ENCODE measurements at places on chromosomes 12 and 14. TPM values are rescaled to one million over a fixed set of nuclear protein-coding genes. Genes with fewer than 3 reads are reported as not detected.

MYH6 gene
- 0.11 TPM for total RNA-seq

ADCY4 gene
- total RNA-seq, result 9.0 TPM

ABCC9 gene
- total RNA-seq, result 26.8 TPM

TXNRD1 gene
- 76.8 TPM for total RNA-seq

C12orf60 gene
- 3.7 TPM for total RNA-seq

APPL2 gene
- 61.3 TPM for total RNA-seq

ITGB7 gene
- 0.61 TPM for total RNA-seq

SYCP3 gene
- 0.28 TPM for total RNA-seq

METTL1 gene
- total RNA-seq, result 4.1 TPM

SMIM41 gene
- total RNA-seq, result 0.59 TPM

ERP27 gene
- total RNA-seq, result 0.22 TPM

SVOP gene
- 27.3 TPM for total RNA-seq

DNA sequence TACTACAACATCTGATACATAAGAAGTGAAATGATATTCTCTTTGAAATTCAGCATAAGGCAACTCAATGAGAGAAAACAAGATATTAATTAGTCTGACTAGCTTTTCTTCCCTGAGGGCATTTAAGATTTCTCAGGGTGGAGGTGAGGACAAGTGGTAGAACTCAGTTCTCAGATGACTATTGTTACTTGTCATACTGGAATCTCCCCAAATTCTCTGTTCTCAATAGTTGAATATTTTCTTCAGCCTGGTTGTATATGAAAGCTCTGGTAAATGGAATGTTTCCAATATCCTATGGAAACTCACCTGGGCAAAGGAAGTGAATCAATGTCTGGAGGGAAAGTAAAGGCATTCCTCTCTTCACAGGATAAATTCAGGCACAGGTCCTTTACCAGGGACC lies 18.2 kb upstream of the ITGA5 start:
- H3K4me1 ChIP-seq, result peaks cover 2% of the 10 kb centered on the region
- no peaks in the 10 kb centered on the region for H3K27me3 ChIP-seq
- H3K36me3 ChIP-seq, result no peaks in the 10 kb centered on the region
- no peak overlapping the region for H3K4me3 ChIP-seq

GRCh38 chr14:74784634-74785033 lies 21.5 kb downstream of the YLPM1 start:
- peaks cover 38% of the 10 kb centered on the region for H3K36me3 ChIP-seq
- no peaks in the 10 kb centered on the region for H3K4me1 ChIP-seq
- no peak for DNase-seq
- H3K27ac ChIP-seq, result no peak overlapping the region
- H3K27me3 ChIP-seq, result no peaks in the 10 kb centered on the region
- no peak overlapping the region for H3K4me3 ChIP-seq

DNA sequence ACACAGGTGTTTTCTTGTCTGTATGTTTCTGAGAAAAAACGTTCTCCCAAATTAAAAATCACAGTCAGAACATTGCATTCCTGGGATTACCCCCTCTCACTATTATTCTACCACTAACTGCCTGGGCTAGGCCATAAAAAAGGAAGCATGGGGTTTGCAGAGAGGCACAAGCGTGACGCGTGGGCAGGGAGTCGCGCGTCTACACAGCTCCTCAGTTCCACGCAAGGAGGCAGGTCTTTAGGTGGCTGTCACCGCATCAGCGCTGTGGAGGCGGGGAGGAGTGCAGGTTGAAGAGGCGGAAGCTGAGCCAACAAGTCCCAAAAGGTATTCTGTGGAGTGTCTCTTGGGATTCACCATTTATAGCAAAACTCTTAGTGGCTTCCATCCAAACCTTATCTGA lies 109.9 kb downstream of the RIMBP2 start:
- H3K27ac ChIP-seq, result no peak overlapping the region
- H3K27me3 ChIP-seq, result no peaks in the 10 kb centered on the region
- peak; percentile 65 for DNase-seq
- no peaks in the 10 kb centered on the region for H3K4me1 ChIP-seq
- no peak overlapping the region for H3K4me3 ChIP-seq
- H3K36me3 ChIP-seq, result peaks cover 5% of the 10 kb centered on the region

- no peak overlapping the region for H3K27ac ChIP-seq
- H3K27me3 ChIP-seq, result no peaks in the 10 kb centered on the region
- no peaks in the 10 kb centered on the region for H3K4me1 ChIP-seq
- H3K4me3 ChIP-seq, result no peak overlapping the region
Observed at GRCh38 chr14:35438910-35439713, 34.6 kb upstream of the NFKBIA start.

DNA sequence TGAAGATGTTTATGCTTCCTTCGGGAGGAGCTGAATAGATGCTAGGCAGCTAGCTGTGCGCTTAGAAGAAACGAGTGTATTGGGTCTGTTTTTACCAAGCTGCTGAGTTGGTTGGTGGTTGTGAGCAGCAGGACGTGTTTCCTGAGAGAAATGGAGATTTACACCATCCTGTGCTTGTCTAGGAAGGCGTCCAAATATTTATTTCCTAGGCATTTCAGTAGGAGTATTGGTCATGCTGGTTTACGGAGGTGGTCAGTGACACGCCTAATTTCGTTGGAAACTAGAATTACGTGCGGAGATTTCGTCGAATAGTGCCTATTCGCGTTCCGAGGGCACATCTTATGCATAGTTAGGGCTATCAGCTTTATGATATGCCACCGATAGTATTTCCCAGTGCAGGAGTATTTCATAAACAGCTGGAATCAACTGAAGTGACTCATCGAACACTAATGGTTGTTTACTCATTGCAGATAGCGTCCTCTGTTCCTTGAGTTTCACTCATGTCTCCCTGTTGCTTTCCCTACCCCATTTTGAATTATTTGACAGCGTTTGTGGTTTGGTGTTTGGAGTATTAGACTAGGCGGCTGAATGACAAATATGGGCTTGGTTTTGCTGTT lies 780 bp downstream of the TBC1D15 start:
- peaks cover 4% of the 10 kb centered on the region for H3K36me3 ChIP-seq
- peak overlapping the region; percentile 97 for H3K4me3 ChIP-seq
- peaks cover 8% of the 10 kb centered on the region for H3K4me1 ChIP-seq
- H3K27ac ChIP-seq, result peak overlapping the region; percentile 97

DNA sequence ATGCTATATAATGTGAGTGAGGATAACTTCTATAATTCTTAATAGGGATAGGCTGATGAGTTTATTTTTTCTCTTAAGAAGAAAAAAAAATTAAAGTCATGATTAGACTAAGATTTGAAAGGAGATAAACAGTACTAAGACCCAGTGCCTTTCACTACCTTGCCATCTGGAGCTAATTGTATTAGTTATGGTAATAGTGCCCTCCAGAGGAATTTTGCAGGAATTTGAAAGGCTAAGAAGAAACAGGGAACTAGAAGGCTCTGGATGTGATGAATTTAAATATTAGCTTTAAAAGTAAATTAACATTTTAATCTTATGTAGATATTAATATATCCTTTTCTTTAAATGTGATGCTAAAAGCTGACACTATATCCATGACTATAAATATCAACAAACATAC lies 36.6 kb upstream of the PIK3C2G start:
- no peak overlapping the region for H3K4me3 ChIP-seq
- H3K27me3 ChIP-seq, result no peaks in the 10 kb centered on the region
- DNase-seq, result peak; percentile 68
- no peak overlapping the region for H3K27ac ChIP-seq
- H3K36me3 ChIP-seq, result no peaks in the 10 kb centered on the region

DNA sequence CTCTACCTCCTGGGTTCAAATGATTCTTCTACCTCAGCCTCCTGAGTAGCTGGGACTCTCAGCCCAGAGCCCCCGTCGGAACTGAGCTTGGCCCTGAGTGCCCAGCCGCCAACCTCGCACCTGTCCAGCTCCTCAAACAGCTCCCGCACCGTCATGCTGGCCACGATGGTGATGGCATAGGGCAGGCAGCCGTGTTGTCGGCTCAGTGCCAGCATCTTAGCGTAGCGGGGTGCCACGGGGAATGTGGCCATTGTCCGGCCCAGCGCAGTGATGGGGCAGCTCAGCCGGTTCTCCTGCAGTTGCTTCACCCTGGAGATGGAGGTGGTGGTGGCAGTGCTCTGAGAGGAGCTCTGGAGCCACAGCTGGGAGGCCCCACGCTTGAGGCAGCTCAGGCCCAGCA lies 32.4 kb downstream of the DHX37 start:
- H3K4me1 ChIP-seq, result no peaks in the 10 kb centered on the region
- peaks cover 69% of the 10 kb centered on the region for H3K36me3 ChIP-seq
- no peaks in the 10 kb centered on the region for H3K27me3 ChIP-seq
- no peak for DNase-seq
- no peak overlapping the region for H3K4me3 ChIP-seq

DNA sequence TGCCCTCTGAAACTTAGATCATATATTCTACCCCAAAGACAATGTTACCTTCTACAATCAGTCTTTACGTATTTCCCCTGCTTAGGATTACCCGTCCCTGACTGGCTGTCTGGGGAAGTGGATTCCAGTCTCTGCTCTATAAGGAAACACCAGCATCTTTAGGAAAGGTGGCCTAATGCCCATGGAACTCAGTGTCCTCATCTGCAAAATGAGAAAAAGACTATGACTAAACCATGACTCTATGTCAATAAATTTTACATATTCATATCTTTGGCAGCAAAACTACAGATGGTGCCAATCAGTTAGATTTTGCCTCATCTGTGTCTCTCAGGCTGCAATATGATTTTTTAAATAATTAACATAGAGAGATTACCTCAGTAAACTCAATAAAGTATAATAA lies 133.8 kb downstream of the ITPR2 start:
- H3K27ac ChIP-seq, result no peak overlapping the region
- H3K4me1 ChIP-seq, result no peaks in the 10 kb centered on the region
- no peaks in the 10 kb centered on the region for H3K36me3 ChIP-seq
- no peaks in the 10 kb centered on the region for H3K27me3 ChIP-seq

DNA sequence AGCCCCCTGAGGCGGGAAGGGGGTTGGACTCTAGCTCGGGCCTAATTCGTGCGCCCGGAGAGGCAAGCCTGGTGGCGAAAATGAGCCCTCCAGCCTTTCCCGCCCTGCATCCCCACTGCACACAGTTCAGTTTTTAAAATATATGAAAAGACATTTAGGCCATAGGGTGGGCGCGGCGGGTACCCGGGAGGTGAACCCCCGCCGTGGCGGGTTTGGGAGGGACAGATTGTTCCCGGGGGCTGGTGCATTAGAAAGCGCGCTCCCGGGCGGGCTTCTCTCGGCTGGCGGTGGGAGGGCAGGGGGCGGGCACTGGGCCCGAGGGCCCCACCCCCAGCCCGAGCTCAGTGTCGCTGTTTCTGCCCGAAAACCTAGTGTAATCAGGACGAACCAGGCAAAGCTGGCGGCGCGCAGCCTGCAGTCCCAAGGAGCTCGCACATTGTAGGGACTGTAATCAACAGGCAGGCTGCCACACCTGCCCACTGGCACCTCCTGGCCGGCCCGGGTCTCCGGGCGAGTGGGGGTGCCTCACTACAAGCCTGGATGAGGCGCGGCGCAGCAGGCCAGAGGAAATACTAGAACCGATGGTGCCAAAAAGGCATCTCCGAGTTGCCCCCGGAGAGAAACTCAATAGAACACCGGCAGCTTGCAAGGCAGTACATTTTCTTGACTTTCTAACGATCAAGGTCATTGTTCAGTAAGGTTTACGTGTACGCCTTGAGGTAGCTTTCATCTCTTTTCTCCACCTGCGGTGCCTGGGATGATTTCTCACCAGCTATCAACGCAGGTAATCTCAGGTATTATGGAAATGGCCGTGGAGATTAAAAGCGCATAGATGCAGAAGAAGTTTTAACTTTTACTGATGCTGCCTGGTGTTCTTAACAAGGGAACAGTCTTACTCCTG lies 764 bp upstream of the SPTB start:
- DNase-seq, result peak; percentile 47
- peak overlapping the region; percentile 48 for H3K4me3 ChIP-seq
- H3K27ac ChIP-seq, result peak overlapping the region; percentile 2
- H3K36me3 ChIP-seq, result no peaks in the 10 kb centered on the region
- peaks cover 11% of the 10 kb centered on the region for H3K27me3 ChIP-seq

DNA sequence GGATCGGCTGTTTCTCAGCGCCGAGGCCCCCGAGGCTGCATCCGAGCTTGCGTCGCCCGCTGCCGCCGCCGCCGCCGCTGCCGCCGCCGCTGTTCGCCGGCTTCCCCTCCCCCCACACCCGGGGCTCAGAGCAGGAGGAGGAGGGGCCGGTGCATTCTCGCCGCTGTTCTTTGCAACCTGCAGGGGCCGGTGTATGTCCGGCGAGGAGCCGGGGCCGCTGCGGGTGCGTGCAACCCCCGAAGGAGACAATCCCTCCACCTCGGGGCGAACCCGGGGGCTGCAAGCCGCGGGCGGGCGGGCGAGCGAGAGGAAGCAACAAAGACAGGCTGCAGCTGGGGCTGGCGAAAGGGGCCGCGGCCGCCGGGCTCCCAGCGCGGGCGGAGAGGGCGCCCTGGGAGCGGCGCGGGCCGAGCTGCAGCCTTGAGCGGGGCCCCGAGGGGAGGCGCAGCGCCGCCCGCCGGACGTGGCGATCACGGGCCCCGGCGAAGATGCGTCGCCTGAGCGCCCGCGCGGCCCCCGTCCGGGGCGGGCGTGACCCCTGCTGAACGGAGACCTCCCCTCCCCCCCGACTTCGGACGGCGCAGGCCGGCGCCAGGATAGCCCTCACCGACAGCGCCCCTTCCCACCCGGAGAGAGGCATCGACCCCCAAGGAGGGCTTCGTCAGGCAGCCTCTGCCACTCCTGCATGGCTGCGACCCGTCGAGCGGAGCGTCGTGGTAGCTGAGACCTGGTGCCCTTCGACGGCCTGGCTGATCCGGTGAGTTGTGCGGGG lies 702 bp downstream of the FAM222A start:
- H3K27ac ChIP-seq, result no peak overlapping the region
- peak overlapping the region; percentile 54 for H3K4me3 ChIP-seq
- peaks cover 59% of the 10 kb centered on the region for H3K4me1 ChIP-seq
- peaks cover 9% of the 10 kb centered on the region for H3K36me3 ChIP-seq
- no peak for DNase-seq

DNA sequence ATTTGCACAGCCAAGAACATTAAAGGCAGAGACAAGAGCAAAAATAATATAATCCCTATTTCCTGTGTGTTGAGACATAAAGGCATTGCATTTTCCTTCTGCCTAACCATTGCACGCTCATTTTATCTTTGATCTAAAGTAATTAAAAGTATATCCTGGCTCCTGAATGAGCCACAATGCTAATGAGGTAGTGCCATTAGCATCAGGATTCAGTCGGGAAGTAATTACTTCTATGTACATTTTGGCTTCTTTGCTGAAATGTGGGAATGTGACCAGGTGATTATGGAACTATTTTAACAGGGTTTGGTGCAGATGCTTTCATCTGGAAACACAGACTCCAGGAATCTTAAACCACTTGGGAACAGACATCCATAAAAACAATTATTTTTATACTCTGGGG lies 77.4 kb downstream of the TMTC1 start:
- no peak overlapping the region for H3K4me3 ChIP-seq
- H3K4me1 ChIP-seq, result peaks cover 8% of the 10 kb centered on the region
- no peaks in the 10 kb centered on the region for H3K27me3 ChIP-seq

- H3K27me3 ChIP-seq, result no peaks in the 10 kb centered on the region
- DNase-seq, result no peak
- H3K36me3 ChIP-seq, result peaks cover 90% of the 10 kb centered on the region
- H3K4me1 ChIP-seq, result no peaks in the 10 kb centered on the region
Observed at GRCh38 chr12:132672678-132673077, 14.5 kb downstream of the POLE start.

- no peaks in the 10 kb centered on the region for H3K27me3 ChIP-seq
- no peaks in the 10 kb centered on the region for H3K36me3 ChIP-seq
- H3K4me1 ChIP-seq, result no peaks in the 10 kb centered on the region
- no peak overlapping the region for H3K27ac ChIP-seq
Observed at GRCh38 chr14:28653521-28653920, 113.1 kb upstream of the FOXG1 start.

- H3K4me1 ChIP-seq, result no peaks in the 10 kb centered on the region
- no peak overlapping the region for H3K4me3 ChIP-seq
- H3K27me3 ChIP-seq, result no peaks in the 10 kb centered on the region
- no peak overlapping the region for H3K27ac ChIP-seq
- H3K36me3 ChIP-seq, result no peaks in the 10 kb centered on the region
- no peak for DNase-seq
Observed at GRCh38 chr14:42459171-42459685, 852.6 kb downstream of the LRFN5 start.

Measured in spinal cord (tissue), 10 donors.